ENCODE measurements at places on chromosomes 1 and 21.

DNA sequence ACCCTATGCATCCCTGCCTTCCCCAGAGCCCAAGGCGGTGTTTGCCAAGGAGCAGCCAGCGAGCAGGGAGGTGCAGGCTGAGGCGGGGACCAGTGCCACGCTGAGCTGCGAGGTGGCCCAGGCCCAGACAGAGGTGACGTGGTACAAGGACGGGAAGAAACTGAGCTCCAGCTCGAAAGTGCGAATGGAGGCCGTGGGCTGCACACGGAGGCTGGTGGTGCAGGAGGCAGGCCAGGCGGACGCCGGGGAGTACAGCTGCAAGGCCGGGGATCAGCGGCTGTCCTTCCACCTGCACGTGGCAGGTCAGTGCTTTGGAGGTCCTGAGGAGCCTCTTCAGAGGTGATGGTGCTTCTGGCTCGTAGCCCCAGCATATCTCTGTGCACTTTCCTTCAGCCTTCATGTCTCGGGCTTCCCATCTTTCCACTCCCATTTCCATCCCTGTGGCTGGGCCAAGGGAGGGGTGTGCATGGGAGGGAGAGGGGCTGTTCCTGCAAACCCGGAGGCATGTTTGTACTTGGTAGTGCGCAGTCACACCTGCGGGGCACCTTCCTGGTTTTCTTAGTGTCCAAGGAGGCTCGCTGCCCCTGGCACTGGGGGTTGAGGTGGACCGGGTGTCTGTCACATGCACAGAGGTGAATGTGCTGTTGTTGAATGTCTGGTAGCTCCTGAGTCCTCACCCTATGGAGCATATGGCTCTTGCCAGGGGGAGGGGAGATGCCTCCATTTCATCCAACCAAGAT lies 56.4 kb downstream of the OBSCN start:
- DNase-seq: no peak

GRCh38 chr1:90558754-90559378 lies 158.2 kb downstream of the BARHL2 start:
- DNase-seq: no peak

GRCh38 chr1:182520736-182521135 lies 68.3 kb downstream of the RNASEL start:
- no peak for DNase-seq

- DNase-seq: peak; percentile 39
Observed at GRCh38 chr1:154975409-154976059, 1.1 kb downstream of the CKS1B start.

DNA sequence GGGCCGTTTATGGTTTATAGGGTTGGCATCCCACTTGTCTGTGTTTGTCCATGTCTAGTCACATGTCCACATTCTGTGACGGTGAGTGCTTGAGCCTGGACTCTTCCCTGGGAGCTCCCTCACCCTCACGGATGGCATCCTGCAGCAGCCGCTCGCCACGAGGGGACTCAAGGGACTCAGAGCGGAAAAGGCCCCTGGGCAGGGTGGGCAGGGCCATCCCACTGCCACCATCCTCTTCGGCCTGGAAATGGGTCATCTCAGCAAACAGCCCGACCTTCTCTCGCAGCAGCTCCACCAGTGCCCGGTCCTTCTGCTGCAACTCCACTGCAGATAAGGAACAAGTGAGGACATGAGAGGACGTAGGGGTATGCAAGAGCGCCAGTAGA lies 11.1 kb downstream of the RXFP4 start:
- DNase-seq: no peak

- DNase-seq: no peak
Observed at GRCh38 chr1:227447531-227447990, 115.8 kb upstream of the ZNF678 start.

- no peak for DNase-seq
Observed at GRCh38 chr1:234536741-234537140, 57.8 kb upstream of the TARBP1 start.

All from T-helper 1 cell (primary cell).